ENCODE measurements at places on chromosomes 11 and 22.

- no peak for DNase-seq
Measured at GRCh38 chr11:103812680-103813079, 223.8 kb upstream of the DDI1 start.

DNA sequence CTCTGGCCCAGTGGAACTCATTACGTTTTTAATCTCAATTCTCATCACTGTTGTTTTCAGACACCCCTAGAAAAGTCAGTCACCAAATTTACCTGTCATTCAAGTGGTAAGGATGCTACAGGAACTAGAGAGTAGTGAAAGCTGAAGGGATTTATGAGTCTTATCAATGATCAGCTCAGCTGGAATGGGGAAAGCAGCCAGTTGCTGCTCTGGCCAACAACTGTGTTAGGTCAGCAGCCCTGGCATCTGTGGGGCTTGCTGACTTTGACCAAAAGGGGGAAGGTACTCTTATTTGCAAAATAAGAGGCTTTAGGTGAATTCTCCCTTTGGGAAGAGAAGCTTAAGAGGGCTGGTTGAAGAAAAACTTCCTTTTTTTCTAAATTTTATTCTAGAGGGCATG, 76.2 kb upstream of the HORMAD2 start:
- DNase-seq, result no peak

- no peak for DNase-seq
Measured at GRCh38 chr11:119856681-119857485, 127.9 kb upstream of the NECTIN1 start.

GRCh38 chr11:68024508-68024907, 6.0 kb upstream of the NDUFS8 start:
- DNase-seq, result no peak

- DNase-seq, result no peak
Measured at GRCh38 chr11:34860518-34860917, 55.7 kb downstream of the APIP start.

DNA sequence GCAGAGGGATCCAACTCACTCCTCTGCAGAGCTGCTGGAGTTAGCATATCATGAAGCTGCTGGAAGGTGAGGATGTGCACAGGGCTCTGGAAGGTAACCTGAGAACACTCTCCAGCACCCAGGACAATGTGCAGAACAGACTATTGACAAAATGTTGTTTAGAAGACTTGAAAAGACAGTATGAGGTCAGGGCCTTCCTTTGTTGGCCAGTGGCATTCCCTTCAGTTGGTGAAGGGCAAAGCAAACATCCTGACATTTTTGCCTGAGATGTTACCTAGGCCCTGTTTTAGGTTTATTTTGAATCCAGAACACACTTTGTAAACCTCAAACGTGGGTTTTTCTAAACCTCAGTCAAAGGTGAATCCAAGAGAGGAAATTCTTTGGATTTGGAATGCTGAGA, 67.8 kb downstream of the DEPDC5 start:
- DNase-seq, result no peak

DNA sequence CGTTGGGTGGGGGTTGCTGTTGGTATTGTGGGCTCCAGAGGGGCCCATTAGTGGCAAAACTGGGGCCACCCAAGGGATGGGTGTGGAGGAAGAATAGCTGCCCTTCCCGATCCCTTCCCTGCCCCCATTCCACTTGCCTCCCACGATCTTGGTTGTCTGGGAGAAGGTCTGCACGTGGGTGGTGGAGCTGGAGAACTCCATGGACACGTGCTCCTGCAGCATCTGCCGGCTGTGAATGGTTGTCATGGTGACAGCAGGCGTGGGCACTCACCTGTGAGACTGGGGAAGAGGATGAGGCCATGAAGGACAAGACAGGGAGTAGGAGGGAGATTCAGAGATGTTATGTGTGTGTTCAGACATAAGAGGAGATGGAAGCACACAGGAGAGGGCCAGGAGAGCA, 2.0 kb downstream of the IGSF22 start:
- DNase-seq, result no peak

GRCh38 chr22:27983361-27983791, 64.3 kb upstream of the PITPNB start:
- DNase-seq, result no peak

DNA sequence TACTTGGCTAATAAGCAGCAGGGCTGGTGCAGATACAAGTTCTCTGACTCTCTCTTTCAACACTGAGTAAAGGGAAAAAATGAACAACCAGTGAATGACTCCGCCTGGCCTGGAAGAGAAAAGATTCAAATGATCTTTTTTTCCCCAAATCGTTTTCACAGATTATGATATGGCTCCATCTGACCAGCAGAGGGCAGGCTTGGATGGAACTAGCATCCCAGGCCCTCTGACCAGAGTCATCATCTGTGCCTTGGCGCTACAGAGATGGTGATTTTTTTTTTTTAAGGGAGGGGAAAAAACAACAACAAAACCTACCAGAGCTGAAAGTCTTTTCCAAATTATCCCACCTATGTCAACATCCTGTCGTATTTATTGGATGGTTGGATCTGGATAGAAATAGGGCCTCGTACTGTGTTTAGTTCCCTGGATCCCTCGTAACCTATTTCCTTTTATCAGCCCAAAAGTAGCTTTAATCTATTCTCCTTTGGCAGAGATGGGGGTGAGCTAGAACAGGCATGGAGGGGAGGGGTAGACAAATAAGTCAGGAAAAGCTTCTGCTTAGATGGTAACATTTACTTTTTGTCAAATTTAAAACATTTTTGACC, 69.7 kb downstream of the PRSS23 start:
- DNase-seq, result peak; percentile 47

- DNase-seq, result no peak
Measured at GRCh38 chr11:91791171-91791468, 433.5 kb upstream of the FAT3 start.

DNA sequence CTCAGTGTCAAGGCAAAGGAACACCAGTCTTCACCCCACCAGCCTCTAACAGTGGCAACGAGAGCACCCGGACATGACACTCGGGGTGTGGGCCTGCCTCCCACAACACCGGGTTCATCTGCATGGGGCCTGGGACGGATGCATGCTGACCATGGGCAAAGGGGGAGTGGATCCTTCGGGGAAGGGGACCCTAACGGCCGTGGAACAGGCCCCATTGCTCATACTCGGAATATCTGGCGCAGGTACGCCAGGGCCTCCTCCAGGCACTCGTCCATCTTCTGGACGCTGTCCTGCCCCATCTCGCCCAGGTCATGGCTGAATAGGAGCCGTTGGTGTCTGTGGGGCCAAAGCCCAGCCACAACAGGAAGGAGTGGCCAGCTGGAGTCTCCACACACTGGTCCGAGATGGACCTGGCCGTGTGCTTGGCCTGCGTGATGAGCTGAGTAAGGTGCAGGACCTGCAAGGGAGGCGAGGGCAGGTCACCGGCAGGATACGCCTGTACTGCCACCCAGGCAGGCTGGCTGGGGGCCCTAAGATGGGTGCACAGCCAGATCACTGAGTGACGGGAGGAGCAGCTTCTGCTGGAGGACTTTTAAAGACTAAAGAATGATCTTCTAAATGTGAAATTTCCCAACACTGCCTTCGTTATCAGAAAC, 96.8 kb downstream of the MED15 start:
- no peak for DNase-seq

DNA sequence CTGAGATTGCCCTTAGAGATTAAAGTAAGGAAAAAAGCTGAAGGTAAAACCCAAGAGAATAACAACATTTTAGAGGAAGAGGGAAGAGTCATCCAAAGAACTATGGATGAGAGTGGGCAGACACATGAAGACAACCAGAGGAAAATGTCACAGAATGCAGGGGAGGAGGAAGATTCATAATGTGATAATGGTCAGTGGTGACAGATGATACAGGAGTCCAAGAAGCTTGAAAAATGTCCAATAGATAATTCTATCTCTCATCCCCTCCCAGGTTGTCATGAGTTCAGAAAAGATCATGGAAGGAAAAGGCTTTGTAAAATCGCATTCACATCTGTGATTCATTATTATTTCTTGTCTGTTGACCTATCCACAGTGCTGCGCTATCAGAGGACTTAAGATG, 282.3 kb upstream of the CCDC90B start:
- DNase-seq, result no peak

GRCh38 chr22:32058656-32059260, 15.7 kb downstream of the SLC5A1 start:
- DNase-seq, result no peak

- peak; percentile 17 for DNase-seq
Measured at GRCh38 chr11:108115500-108116140, 5.7 kb upstream of the ACAT1 start.

Measured in common myeloid progenitor, CD34-positive (primary cell).